Activated naive CD4-positive, alpha-beta T cell treated with anti-CD3 and anti-CD28 coated beads for 36 hours (primary cell): ENCODE measurements at places on chromosomes 6 and 20. TPM values are rescaled to one million over a fixed set of nuclear protein-coding genes. Genes with fewer than 3 reads are reported as not detected.

GRCh38 chr20:1711826-1712601 is 54.4 kb upstream of the SIRPG start:
- H3K27me3 ChIP-seq: no peaks in the 10 kb centered on the region
- H3K4me1 ChIP-seq: peaks cover 22% of the 10 kb centered on the region
- DNase-seq: no peak
- no peak overlapping the region for H3K4me3 ChIP-seq

DNA sequence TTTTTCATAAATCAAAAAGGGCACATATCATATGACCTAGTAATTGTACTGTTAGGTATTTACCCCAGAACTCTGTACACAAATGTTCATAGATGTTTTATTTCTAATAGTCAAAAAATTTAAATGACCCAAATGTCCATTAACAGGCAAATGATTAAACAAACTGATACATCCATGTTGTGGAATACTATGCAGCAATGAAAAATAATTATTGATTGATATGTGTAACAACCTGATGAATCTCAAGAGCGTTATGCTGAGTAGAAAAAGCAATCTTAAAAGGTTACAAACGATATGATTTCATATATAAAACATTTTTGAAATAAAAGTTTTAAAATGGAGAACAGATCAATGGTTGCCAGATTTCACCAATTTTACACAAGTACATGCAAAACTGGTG is 18.1 kb downstream of the HTR1B start:
- no peak overlapping the region for H3K4me3 ChIP-seq
- no peaks in the 10 kb centered on the region for H3K27me3 ChIP-seq
- H3K36me3 ChIP-seq: no peaks in the 10 kb centered on the region
- no peak for DNase-seq
- no peak overlapping the region for H3K27ac ChIP-seq

- no peak overlapping the region for H3K27ac ChIP-seq
- peaks cover 5% of the 10 kb centered on the region for H3K27me3 ChIP-seq
- no peak for DNase-seq
- H3K36me3 ChIP-seq: no peaks in the 10 kb centered on the region
- peaks cover 9% of the 10 kb centered on the region for H3K4me1 ChIP-seq
Observed at GRCh38 chr6:21947731-21948386, 349.0 kb downstream of the PRL start.

DNA sequence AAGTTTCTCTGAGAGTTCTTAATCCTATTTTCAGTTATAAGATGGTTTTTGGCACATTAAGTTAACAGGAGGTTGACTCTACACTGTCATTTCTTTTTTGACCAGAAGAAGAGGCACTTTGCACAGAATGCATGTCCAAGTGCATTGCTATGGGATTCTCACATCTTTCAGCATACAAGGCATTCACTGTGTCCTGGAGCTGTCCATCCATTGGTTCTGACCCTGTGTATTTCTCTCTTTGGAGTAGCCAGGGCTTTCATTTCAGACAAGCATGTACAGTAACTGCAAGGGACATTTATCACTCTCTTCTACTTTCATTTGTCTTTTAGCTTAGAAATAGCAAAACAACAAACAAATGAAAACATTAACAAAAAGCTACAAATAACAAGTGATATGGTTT is 275.1 kb upstream of the IMPG1 start:
- no peaks in the 10 kb centered on the region for H3K27me3 ChIP-seq
- DNase-seq: no peak
- no peaks in the 10 kb centered on the region for H3K4me1 ChIP-seq
- no peak overlapping the region for H3K27ac ChIP-seq
- H3K4me3 ChIP-seq: no peak overlapping the region
- no peaks in the 10 kb centered on the region for H3K36me3 ChIP-seq

DNA sequence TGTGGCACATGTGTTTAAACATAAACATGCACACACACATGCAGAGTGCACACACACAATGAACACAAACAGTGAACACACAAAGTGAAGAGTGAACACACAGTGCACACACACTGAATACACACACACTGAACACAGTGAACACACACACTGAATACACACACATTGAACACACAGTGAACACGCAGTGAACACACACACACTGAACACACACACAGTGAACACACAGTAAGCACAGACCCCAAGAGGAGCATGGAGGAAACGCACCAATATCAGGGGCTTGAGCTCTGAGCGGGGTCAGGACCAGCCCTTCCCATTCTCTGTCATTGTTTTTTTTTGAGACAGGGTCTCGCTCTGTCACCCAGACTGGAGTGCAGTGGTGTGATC is 17.1 kb upstream of the HELZ2 start:
- H3K27me3 ChIP-seq: no peaks in the 10 kb centered on the region
- H3K4me1 ChIP-seq: peaks cover 16% of the 10 kb centered on the region
- no peak overlapping the region for H3K27ac ChIP-seq
- H3K36me3 ChIP-seq: peaks cover 20% of the 10 kb centered on the region
- H3K4me3 ChIP-seq: no peak overlapping the region
- no peak for DNase-seq

- no peak overlapping the region for H3K4me3 ChIP-seq
- no peak for DNase-seq
Observed at GRCh38 chr20:37381621-37382471, 35.9 kb downstream of the SRC start.

The TCF15 gene
- total RNA-seq: not detected
